NCI-H2107 (cell line): ENCODE measurements at places on chromosomes 11 and 22.

DNA sequence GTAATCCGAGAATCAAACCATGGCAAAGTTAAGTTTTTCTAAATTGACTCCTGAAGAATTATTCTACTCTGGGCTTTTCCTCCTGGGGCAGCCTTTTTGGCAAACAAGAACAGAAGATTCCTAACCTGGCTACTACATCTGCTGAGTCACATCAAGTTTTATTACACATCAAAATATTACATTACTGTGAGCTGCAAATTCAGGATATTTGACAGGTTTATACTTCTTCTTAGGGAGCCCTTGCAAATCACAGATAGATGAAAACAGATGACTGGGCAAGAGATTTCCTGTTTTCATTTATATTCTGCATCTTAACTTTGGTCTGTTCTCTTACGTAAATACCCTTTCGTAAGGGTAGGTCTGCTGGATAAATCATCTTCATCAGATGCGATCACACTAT, 23.6 kb downstream of the XRRA1 start:
- DNase-seq, result no peak

DNA sequence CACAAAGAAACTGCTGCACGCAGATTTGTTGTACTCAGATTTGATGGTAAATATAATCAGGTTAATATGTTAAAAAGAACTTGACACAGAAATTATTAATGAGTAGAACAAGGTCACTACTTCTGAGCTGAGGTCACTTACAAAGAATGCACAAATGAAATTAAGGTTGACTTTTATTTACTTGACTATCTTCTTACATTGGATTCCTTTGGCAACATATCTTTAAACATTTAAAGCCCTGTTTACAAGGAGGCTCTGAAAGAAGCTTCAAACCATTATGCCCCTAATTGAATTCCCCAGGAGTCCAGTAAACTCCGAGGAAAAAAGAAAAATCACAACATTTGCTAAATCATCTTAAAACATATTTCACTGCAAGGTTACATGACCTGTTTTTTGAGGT, 245.5 kb downstream of the SOX6 start:
- no peak for DNase-seq

GRCh38 chr22:43720716-43721115, 91.4 kb downstream of the EFCAB6 start:
- no peak for DNase-seq

DNA sequence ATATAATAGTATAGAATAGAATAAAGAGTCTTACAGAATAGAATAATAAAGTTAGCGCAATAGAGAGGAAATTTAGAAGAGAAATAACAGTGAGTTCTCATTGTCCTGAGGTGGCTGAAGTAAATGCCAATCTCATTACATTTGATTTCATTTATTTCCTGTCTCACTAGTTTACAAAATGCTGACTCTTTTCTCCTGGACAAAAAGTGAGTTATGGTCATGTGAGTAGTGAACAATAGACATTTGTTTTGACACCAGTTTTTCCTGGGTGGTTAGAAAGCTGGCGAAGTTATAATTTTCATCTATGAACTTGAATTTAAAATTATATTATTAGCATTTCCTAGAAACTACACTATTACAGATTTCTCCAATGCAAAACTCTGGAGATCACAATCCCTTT, 143.7 kb downstream of the TYR start:
- no peak for DNase-seq

DNA sequence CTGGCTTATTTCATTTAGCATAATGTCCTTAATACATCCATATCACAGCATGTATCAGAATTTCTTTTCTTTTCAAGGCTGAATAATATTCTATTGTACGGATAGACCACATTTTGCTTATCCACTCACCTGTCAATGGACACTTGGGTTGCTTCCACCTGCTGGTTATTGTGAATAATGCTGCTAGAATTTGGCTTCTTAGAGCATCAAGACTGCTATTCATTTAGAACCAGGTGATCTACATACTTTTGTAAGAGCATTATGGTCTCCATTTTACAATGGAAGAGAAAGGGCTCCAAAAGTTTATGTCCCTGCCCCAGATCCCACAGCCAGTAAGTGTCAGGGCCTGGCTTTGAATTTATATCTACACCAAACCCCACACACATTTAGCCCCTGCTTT, 100.7 kb upstream of the CD82 start:
- DNase-seq, result no peak

GRCh38 chr11:69013009-69013951, at the start of gene MRGPRF:
Gene MRGPRF (minus strand): TSS chr11:69013246. CDS start chr11:69009901, 3,345 bp downstream.
- DNase-seq, result no peak

- no peak for DNase-seq
Measured at GRCh38 chr22:16936625-16937024, 71.4 kb downstream of the GAB4 start.

- no peak for DNase-seq
Measured at GRCh38 chr22:46586123-46586519, 34.1 kb upstream of the GRAMD4 start.

DNA sequence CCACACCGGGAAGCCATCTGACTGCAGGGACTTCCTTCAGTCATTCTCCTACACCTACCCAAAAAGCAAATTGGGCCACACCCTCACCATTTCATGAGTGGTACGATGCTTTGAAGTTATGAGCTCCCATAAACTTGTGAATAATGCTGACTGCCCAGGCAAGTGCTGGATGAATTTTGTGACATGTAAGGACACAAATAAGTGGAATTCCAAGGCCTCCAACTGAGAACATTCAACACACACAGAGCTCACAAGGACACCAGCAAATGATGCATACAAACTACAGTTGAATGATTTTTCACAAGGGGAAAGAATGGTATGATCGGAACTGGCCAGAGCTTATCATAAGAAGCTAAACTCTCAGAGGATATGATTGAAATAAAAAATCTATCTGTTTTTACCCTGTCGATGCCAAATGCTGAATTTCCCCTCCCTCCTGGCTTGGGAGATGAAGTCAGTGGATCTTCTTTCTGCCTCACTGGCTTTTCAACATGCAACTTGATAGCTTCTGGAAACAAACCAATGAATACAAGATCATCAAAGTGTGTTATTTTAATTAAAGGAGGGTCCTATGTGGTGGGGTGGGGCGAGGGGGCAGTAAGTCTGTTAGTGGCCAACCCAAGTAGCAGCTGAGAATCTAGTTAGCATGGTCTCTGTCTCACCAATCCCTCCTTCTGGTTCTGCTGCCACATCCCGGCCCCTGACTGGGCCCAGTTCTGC, 123.8 kb downstream of the WT1 start:
- no peak for DNase-seq

- no peak for DNase-seq
Measured at GRCh38 chr22:26998129-26998528, 340.7 kb downstream of the MIAT start.

GRCh38 chr11:117738246-117738957, 58.6 kb downstream of the DSCAML1 start:
- no peak for DNase-seq

DNA sequence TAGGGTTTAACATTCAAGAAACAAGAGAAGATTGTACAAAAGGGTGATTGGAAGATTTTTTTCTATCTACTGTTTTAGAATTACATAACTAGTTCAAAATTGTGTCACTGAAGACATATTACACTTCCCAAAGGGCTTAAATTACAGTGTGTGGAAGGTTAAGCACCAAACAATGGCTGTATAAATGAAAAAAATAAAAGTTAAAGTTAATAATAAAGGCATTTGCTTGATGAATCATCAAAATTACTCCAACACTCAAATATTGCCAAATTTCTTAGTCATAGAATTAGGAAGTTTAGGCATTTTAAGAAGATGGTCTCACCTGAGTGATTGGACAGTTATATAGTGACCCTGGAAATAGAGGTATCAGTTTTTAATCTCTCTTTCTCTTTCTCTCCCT, 227.6 kb upstream of the CARD18 start:
- no peak for DNase-seq

DNA sequence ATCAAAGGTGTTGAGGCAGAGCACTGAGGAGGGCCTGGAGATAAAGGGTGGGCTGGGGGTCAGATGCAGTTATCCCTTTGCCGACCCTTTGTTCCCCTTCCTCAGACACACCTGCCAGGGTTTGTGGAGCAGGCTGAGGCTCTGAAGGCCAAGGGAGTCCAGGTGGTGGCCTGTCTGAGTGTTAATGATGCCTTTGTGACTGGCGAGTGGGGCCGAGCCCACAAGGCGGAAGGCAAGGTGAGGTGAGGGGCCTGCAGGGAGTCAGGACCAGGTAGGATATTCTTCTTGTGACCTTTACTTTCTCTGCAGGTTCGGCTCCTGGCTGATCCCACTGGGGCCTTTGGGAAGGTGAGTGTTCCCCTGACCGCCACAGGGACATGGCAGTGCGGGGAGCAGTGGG, 2.6 kb downstream of the PRDX5 start:
- DNase-seq, result no peak

DNA sequence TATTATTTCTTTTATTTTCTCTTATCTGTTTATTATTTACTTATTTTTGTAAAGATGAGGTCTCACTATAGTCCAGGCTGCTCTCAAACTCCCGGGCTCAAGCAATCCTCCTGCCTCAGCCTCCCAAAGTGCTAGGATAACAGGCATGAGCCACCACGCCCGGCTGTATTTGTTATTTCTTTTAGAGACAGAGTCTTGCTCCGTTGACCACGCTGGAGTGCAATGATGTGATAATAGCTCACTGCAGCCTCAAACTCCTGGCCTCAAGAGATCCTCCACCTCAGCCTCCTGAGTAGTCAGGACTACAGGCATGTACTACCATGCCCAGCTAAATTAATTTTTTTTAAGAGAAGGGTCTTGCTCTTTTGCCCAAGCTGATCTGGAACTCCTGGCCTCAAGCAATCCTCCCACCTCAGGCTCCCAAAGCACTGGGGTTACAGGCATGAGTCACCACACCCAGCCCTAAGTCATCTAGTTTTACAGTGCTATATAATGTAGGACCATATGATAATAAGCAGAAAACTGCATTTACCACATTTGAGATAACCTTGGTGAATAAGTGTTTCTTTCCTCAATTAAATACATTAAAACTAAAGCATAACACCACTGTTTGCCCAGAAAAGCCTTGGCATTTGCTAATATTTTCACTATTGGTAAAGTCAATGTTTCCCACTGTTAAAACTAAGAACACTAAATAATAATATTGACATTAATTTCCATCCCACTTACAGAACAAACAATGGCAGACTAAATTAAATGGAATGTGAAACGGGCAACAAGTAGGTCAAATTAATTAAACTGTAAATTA, 127.5 kb downstream of the SIK3 start:
- no peak for DNase-seq

GRCh38 chr11:106989078-106989455, 29.2 kb downstream of the GUCY1A2 start:
- no peak for DNase-seq

GRCh38 chr11:16818284-16818683, 79.8 kb downstream of the C11orf58 start:
- no peak for DNase-seq

GRCh38 chr11:66530927-66531709, 14.7 kb downstream of the ZDHHC24 start:
- DNase-seq, result no peak

DNA sequence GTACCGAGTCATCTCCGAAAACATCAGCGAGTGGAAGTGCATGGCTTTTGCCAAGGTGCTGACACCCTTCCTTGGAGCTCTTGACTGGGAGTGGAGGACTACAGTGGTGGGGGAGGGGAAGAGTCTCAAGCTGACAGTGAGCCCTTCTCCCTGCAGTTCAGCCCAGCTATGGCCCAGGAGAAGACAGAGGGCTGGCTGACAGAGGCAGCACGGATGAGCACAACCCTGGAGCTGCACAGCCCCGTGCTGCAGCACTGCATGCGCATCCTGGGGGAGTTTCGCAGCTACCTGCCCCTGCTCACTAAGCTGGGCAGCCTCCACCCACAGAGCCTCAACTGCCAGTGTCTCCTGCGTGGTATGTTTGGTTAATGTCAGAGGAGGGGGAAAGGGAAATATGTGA, 41.4 kb downstream of the DNHD1 start:
- DNase-seq, result no peak

GRCh38 chr22:48226026-48227013, 1463.9 kb downstream of the TBC1D22A start:
- DNase-seq, result no peak

DNA sequence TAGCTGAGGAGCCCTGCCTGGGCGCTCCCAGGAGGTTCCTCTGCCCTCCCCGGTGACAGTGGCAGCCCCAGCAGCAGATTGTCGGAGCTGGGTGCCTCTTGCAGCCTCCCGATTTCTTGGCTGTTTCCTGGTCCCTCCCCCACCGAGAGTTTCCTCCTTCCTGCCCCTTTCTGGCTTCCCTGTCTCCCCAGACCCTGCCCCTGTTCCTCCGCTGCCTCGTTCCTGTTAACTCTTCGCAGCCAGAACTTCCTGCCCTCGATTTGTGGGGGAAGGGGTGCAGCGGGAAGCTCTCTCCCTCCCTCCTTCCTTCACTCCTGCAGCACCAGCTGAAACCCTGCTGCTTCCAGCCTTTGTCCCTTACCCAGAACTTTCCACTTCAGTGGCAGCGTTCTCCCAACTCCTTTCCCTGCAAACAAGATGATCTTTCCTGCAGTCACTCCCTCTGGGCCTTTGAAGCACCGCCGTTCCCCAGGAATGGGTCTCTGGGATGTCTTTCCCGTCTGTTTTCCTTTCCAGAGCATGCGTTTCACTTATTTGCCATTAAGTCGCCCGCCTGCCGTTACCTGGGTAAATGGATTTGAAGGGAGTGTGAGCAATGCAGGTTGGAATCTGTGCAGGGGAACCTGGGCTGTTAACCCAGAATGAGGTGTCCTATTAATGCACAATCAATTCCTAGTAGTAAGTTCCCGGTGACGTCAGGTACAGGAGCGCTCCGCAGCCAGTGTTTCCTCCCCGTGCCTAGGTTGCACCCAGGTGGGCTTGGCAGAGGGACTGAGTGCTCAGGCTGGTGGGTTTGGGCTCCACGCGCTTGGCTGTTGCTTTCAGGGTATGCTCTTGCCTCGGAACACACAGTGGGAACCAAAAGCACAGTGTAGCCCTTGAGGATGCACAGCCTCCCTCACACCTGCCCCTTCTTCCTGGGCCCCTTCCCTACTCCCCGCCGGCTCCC, 4.3 kb downstream of the GRK2 start:
- DNase-seq, result no peak

- DNase-seq, result no peak
Measured at GRCh38 chr11:870127-870413, 27.4 kb downstream of the TSPAN4 start.

- no peak for DNase-seq
Measured at GRCh38 chr22:50620593-50621355, 7.2 kb downstream of the ARSA start.

- no peak for DNase-seq
Measured at GRCh38 chr11:92159931-92160330, 64.7 kb upstream of the FAT3 start.
